Dorsolateral prefrontal cortex (tissue), 122 donors: ENCODE measurements at places on chromosomes 6 and 20.

DNA sequence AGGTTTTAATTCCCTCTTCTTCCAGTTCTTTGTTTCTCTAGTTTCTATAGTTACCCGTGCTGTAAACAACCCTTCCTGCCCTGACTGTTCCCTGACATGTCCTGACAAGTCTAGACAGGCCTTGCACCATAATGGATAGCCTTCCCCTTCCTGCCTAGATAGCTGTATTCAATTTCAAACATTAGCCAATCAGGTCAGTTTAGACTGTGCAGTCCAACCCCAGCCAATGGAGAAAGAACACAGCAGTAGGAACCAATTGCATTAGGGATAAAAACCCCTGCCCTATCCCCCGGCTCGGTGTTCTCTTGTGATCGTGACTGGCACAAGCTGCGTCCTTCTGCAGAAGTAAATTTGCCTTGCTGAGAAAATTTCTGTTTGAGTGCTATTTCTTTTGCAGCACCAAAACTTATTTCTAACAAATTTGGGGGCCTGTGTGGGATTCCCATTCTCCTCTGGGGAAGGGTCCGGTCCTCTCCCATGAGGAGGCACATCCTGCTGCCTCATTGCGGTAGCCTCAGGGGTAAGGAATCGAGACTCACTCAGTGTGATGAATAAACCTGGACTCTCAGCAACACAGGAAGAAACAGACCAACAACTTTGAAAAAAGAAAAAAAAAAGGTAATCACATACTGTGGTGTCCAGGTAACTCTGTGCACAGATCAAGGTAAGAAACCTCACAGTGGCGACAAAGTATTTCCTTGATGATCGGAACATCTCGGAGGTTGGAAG, 248.7 kb upstream of the ECI2 start:
- no peak for DNase-seq

GRCh38 chr6:26412954-26413353, 10.9 kb downstream of the BTN3A1 start:
- no peak for DNase-seq

GRCh38 chr6:21505574-21505990, 88.0 kb upstream of the SOX4 start:
- no peak for DNase-seq

DNA sequence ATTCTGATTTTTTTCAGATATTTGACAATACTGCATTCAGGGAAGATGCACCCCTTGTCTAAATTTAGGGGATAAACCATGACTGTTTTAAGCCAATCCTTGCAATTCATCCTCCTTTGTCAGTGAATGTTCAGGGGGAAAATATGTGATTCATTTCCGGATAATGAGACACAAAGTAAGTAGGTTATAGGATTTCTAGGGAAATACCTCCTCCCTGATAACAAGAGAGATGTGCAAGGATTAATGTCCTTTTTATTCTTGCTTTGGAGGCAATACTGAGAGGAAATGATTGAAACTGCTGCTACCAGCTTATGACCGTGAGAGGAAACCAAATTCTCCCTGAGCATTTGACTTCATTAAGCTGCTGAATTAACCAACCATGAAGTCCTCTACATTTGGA, 161.3 kb upstream of the EYA4 start:
- DNase-seq: no peak

DNA sequence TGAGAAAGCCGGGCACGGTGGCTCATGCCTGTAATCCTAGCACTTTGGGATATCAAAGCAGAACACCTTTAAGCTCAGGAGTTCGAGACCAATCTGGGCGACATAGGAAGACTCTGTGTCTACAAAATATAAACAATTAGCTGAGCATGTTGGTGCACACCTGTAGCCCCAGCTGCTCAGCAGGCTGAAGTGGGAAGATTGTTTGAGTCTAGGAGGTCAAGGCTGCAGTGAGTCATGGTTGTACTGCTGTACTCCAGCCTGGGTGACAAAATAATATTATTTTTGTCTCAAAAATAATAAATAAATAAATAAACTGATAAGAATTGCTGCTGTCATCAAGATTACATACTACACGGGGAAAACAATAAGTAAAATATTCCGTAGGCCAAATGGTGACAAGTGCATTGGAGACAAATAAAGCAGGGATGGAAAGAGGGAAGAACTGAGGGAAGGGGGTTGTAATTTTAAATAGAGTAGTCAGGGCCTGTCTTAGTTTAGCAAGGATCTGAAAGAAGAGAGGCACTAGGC, 14.0 kb upstream of the TOP1 start:
- no peak for DNase-seq

DNA sequence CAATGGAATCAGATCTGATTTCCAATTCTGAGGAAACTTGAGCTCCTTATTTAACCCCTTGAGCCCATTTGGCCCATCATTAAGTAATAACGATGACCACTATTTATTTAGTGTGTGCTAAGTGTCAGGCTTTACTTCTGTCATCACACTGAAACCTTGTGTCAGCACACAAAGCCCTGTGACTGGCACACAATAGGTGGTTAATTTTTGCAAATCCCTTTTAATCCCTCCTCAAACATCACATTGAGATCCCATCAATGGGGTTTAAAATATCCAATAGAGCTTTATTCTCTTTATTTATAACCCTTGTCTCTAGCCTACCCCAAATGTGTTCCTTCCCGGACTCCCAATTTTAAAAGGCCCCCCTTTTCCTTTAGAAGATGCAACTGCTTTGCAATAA, 656.8 kb upstream of the CHD6 start:
- no peak for DNase-seq

DNA sequence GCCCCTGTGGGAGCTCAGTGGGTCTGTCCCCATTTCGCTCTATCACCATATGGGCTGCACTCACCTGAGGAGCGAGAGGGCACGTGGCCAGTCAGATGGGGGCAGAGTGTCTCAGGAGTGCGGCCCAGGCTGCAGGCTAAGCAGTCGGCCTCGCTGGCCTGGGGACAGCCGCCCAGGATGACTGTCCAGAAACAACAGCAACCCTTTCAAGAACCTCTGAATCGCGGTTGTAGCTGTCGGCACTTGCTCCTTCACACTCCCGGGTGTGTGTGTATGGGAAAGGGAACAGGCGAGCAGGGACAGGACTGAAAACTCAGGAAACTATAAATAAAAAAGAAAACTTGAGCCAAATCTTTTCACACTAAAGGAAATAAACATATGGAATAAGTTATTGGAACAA, 63.1 kb downstream of the TFAP2A start:
- DNase-seq: no peak

GRCh38 chr20:54477191-54477955, 2.0 kb downstream of the DOK5 start:
- no peak for DNase-seq

- no peak for DNase-seq
Measured at GRCh38 chr6:96651816-96652215, 88.9 kb downstream of the FHL5 start.

GRCh38 chr6:322940-323729, 30.8 kb downstream of the DUSP22 start:
- DNase-seq: no peak

- no peak for DNase-seq
Measured at GRCh38 chr6:21522143-21522747, 71.3 kb upstream of the SOX4 start.

- no peak for DNase-seq
Measured at GRCh38 chr6:138309695-138310094, 68.0 kb upstream of the SMIM28 start.

DNA sequence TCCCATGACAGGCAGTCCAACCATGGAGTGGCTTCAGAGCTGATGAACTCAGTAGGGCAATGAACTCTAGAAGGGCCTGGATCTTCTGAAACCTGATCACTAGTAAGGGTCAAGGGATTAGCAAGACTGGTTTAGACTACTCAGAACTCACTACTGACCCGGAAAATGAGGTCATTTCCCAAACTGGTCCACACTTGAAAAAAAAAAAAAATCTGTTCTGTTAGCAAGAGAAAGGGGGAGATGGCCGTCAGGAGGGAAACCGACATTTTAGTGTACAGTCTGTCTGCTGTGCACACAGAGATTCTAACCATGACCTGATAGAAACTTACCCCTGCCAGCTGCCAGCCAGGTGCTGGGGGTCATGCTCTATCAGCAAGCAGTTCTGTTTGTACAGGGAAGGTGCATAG, 262.4 kb upstream of the AGPAT4 start:
- DNase-seq: no peak

DNA sequence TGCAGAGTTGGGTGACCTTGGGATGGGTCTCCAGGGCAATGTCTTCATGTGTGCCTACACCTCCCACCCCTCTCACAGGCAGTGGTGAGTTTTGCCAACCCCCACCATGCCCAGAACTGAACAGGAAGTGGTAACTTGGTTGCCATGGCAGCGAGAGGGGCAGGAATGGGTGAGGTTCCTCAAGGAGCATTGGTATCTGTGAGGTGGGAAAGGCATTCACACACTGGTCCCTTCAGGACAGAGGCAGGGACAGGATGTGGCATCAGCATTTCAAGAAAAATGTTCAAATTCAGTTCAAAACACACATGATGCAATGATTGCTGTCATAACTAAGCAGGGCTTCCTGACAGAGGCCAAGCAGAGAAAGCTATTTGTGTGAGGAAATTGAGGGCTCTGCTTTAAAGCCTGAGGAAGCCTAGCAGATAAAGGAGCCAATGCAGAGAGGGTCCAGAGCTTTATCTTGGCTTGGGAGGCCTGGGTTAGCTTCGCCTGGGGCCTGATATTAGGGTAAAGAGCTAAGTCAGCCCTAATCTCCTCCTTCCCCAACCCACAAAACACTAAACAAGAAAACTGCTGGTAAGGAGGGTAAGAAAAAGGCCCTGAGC, 551 bp downstream of the TREML2 start:
- no peak for DNase-seq

DNA sequence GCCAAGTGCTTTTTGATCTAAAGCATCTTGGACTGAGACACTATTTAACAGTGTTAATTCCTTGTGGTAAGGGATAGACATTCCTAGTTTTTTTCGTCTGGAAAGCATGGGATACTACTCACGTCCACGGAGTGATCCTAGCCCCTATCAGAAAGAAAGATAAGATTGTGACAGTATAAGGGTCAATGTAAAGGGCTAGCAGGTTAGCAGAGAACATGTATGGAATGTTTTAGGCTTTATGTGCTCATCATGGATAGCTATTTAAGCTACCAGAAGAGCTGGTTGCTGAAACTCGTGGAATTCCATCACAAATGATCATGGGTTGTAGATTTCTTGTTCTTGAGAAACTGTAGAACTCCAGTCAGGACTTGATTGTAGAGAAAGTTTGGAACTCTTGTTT, 32.1 kb downstream of the CYB5R4 start:
- DNase-seq: no peak

DNA sequence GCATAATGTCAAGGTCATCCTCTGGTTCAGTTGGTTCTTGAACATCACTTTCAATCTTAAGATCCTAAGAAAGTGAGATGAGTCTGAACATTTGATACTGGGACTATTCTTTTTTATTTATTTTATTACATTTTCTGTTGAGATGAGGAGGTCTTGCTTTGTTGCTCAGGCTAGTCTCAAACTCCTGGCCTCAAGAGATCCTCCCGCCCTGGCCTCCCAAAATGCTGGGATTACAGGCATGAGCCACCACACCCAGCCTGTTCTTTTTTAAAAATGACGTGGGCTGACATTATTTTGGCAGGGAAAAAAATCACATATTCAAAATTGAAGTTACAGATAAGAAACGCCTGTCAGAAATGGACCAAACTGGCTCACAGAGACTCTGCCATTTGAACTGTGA, 13.5 kb downstream of the EIF2S2 start:
- no peak for DNase-seq

DNA sequence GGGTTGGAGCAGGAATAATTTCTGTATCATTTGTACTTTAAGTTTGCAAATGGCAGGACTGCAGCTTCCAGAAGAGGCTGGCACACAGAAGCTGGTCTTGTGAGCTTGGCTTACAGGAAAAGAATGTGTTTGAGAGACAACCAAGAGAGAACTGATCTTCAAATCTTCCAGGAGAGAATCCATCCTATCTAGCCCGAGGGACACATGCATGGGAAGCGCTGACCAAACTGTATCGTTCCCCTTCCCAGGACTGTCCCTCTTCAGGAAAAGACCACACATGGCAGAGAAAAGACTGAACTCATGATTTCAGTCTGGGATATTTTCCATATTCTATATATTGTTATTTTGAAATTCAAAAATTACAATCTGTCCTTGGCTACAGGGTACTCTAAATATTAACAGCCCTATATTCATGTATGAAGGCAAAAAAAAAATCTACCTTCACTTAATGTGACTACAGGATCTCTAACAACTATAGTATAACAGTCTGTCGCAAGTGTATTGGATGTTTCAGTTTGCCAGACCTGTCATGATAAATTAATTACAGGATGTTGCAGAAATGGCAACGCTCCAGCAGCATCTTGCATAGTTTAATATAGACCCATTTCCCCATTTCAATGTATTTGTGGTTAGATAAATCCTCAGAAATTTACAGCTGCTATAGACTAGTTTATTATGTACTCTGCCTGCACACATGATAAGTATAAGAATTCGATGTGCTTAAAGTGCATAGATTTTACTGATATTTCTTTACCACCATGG, 99.4 kb downstream of the MYB start:
- DNase-seq: peak; percentile 44

- DNase-seq: no peak
Measured at GRCh38 chr6:88262332-88262731, 96.2 kb upstream of the CNR1 start.

GRCh38 chr20:51327251-51327841, 215.2 kb downstream of the NFATC2 start:
- DNase-seq: peak; percentile 22

GRCh38 chr6:105318660-105319059, 84.2 kb downstream of the PREP start:
- DNase-seq: no peak

DNA sequence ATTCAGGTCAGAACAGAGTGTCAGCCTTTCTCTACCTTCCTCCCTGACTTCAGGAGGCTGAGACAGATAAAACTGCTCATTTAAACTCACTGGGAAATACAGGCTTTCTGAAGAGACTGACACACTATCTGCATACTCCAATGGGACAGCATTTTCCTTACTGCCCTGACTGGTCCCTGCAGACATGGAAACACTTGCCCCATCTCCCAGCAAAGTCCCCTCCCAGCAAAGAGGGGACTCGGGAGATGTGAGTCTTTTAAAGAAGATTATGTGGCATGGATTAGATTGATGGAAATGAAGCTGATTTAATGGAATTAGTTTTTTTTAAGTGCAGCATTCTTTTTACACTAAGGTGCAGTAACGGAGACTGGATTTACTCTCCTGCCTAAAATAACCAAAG, 90.8 kb downstream of the CFAP61 start:
- no peak for DNase-seq

DNA sequence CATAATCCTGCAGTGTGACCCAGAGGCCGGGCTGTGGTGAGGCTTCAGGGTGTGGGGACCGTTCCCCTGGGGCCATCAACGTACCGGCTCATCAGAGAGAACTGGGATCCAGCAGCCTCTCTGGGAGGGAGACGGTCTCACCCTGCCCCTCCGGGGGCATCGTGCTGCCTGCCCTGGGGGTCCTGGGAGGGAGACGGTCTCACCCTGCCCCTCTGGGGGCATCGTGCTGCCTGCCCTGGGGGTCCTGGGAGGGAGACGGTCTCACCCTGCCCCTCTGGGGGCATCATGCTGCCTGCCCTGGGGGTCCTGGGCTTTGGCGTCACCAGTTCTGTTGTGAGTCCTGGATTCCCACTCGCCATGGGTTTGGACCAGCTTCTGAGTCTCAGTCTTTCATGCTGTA, 17.1 kb downstream of the SMOC2 start:
- no peak for DNase-seq
